ENCODE measurements at places on chromosomes 11 and 22.

GRCh38 chr11:9362393-9362863, 22.0 kb upstream of the IPO7 start:
- no peak for DNase-seq

DNA sequence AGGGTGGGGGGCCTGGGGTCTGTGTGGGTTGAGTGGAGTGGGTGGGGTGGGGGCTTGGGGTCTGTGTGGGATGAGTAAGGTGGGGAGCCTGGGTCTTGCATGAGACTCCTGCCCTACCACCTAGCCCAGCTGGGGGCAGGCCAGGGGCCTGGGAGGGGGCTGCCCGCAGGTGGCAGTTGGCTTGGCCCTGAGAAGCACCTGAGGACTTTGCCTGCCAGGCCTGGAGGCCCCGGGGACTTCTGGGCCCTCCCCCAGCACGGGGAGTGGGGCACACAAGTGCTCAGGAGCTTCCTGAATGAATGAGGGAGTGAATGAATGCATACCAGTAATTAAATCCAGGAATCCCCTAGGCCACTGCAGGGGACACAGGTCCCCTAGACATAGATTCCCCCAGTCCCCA, 6.6 kb downstream of the PHLDA2 start:
- DNase-seq, result no peak

DNA sequence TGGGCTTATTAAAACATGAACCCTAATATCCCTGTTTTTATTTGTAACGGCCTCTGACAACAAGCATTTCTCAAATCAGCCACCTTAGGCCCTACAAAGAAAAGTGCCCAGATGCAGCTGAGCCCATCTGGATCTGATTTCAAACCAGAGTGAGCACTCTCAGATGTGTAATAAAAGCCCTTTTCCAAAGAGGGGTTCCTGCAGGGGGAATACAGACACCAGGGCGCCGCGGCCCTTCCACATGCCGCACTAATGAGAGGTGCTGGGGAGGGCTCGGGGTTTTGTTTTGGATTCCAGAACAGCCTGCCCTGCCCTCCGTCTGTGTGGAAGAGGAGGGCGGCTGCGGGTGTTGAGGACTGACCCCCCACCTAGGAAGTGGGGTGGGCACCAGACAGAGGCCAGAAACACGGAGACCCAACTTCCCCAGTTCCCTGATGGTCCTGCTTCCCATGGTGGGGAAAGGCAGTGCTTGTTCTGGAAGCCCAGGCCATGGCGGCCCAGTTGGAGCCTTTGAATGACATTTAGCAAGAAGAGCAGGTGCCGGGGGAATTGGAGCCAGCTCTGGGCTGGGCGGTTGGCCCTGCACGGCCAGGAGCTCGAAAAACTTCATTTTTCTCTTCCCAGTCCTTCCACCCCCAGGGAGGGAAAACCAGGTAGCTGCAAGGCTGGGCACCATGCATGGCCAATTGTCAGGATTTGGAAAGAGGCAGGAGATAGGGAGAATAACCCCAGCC, 63.7 kb downstream of the MACROD1 start:
- no peak for DNase-seq

GRCh38 chr11:88179971-88180629, 4.9 kb upstream of the RAB38 start:
- no peak for DNase-seq

DNA sequence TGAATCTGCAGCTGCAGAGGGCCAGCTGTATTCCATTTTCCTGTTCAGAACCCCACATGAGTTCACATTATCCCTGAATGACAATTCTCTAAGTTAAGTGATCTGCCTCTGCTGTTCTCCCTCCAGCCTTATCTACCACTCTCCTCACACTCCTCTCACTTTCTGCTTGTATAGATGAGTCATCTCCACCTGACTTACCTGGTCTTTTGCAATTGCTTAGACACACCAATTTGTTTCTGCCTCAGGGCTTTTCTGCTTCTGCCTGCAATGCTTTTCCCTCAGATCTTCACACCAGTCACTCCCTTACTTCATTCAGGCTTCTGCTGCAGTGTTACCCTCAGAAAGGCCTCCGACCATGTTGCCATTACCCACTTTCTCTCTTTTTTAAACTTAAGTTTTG, 118.1 kb downstream of the ATM start:
- no peak for DNase-seq

DNA sequence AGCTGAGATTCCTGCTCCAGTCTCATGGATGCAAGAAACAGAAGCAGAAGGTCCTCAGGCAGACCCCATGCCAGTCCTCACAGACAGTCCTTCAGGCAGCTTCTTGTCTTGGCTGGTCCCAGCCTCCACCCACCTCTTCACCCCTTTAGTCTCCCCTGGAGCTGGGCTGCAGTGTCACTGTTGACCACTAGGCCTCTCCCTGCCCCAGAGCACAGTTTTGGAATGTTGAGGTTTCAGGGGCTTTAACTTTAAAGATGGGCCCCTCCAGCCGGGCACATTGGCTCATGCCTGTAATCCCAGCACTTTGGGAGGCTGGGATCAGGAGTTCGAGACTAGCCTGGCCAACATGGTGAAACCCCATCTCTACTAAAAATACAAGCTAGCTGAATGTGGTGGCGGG, 39.5 kb upstream of the GCAT start:
- no peak for DNase-seq

- DNase-seq, result no peak
Measured at GRCh38 chr11:3077846-3078440, 20.7 kb upstream of the CARS1 start.

DNA sequence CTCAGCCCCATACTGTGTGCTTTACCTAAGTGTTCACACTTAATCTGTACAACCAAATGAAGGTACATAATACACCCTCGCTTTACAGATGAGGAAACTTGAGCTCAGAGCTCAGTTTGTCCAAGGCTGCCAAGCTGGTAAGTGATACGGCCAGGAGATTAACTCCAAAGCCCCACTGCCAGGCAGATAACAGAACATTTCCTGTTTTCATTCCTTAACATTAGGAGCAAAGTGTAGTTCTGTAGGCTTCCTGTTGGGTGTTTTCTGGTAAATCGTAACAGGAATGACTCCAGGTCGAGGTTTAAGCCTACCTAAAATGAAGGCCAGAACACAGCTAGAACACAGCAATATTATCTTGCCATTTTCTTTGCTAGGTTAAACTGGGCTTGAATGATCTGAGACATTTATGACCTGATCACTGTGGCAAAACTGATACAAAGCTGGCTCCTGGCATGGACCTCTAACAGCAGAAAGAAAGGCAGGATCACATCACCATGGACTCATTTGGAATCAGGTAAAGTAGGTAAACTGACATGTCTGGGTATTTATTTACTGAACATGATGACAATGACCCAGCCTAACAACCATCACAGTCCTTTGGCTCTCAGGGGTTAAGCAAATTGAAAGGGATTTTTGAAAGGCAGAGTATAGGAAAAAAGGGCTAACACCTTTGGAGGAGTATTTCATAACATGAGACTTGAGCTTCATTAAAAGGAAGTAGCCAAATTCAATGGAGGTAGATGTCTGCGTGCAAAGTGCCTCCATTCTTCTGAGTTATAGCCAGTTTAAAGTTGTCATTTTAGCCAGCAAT, 3.9 kb upstream of the NUP50 start:
- DNase-seq, result no peak

- no peak for DNase-seq
Measured at GRCh38 chr11:121105063-121105480, 4.0 kb downstream of the TECTA start.

DNA sequence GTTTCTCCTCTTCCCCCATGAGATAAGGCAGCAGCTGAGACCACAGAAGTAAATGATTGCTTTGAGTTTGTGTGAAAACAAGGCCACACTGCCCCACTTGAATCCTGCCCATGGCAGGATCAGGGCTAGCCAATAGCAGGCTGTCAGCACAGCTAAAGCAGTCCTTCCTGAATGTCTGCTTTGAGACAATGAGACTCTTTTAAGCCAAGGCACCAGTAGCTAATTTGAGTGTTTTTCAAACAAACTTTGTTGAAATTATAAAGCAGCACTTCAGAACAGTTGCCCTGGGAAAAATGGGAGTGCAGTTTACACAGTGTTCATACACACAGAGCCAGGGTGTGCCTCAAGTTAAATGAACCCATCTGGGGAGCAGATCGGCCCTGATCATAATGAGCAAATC, 103.5 kb upstream of the OR5AK2 start:
- DNase-seq, result no peak

Measured in stimulated activated CD8-positive, alpha-beta memory T cell treated with anti-CD3 and anti-CD28 coated beads, Interleukin-4, amount 100 ng/mL, for 4 hours (primary cell).